Activated T-cell treated with anti-CD3 and anti-CD28 coated beads, Interleukin-2, amount 50 U/mL, for 4 hours (primary cell): ENCODE measurements at places on chromosomes 5 and 9.

DNA sequence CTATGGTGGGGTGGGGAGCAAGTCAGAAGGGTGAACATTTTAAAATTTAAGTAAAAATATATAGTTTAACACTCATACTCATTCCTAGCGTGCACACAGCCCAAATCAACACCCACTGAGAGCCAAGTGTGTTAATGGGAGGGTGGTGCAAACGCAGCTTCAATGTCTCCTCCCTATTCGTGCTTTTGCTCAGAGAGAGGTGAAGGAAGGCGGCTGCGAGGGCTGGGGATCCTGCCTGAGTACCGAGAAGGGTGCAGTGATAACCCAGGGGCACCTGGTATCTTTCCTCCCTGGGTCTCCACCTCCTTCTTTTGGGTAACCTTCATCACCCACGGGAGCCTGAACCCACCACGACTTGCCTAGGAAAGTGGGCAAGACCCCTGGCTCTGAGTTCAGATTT, 35.0 kb downstream of the FGF1 start:
- no peak for DNase-seq

DNA sequence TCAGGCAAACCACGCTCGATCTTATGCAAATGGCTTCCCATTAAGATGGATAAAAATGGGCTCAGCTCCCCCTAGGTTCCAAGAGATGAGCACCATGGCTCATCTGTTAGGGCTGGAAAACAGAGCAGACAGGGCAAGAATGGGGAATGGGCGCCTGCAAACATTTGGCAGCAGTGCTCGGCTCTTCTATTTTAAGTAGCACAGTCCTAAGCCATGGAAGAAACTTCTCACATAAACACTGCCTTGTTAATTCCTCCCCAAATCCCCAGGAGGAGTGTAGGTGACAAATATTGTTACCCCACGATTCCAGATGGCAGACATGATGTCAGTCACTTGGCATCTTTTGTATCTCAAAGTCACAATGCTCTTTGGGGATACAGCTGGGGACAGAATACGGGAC, 221.8 kb downstream of the ICE1 start:
- no peak for DNase-seq

GRCh38 chr9:37788332-37788731, 3.5 kb upstream of the EXOSC3 start:
- no peak for DNase-seq

DNA sequence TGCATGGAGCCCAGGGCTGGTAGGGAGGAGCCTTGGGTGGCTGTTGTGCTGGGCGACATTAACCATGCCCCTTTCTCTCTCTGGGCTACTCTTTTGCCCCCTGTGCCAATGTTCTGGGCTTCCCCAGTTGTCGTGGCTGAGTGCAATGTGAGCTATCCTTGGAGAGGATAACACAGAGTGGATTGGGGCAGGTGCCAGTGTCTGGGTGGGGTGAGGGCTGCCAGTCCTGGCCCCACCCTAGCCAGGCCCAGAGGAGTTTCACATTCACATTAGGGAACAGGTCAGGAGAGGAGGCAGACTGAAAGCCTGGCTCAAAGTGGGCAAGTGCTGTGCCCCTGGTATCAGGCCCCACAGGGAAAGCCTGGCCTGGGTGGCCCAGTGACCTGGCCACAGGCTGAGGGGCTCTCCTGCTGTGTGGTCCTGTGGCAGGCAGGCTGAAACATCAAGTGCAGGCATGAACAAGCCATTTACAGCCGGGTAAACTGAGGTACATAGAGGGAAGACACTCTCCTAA, 7.5 kb upstream of the NDST1 start:
- no peak for DNase-seq

- no peak for DNase-seq
These were observed 48.4 kb upstream of the APC start for GRCh38 chr5:112689155-112689909.

GRCh38 chr9:36831381-36832161, 202.5 kb downstream of the PAX5 start:
- no peak for DNase-seq

DNA sequence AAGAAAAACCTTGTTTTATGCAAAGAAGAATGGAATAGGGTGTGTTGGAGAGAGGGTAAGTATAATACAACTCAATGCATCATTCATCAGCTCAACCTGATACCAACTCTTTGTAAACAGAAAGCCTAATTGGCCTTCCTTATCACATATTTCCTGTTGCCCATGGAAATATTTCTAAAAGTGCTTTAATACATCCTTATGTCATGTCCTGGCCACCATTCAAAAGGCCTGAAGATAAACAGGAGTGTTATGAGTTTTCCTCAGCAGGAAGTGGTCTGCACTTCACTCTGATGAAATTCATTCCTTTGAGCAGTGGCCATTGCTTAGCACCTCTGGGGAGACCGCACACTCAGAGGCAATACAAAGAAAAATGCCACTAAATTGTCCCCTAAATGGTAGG, 511.2 kb downstream of the SEMA5A start:
- DNase-seq: no peak

DNA sequence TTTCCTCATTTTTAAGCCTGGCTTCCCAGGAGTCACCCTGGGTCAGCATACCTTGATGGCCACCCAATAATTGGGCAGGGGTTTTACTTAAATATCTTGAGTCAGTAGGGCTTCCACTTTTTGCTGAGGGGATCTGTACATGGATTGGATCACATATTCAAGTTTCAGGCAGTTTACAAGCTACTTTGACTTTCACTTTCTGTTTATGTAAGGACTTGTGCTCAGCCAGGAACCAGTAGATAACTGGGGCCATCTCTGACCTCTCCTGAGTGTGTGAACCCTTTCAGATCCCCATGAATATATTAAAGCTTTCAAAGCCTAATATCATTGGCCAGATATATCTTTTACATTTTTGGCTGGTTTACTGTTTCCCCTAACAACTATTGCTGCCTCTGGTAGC, 45.1 kb downstream of the SLCO6A1 start:
- DNase-seq: no peak

DNA sequence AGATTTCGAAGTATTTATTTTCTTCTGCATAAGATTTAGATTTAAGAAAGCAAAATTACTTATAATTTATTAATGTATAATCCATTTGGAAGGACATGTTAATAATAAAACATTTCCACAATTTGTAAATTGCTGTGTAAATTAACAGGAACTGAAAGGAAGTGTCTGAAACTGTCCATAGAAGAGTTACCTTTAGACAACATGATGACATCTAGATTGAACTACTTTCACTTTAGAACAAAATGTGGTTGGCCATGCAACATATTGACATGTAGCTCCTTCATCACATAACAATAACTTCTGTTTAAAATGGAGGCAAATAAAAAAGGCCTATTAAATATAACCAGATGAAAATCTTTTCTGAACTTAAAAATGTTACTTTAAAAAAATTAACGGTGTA, 1849.5 kb upstream of the ACO1 start:
- no peak for DNase-seq

DNA sequence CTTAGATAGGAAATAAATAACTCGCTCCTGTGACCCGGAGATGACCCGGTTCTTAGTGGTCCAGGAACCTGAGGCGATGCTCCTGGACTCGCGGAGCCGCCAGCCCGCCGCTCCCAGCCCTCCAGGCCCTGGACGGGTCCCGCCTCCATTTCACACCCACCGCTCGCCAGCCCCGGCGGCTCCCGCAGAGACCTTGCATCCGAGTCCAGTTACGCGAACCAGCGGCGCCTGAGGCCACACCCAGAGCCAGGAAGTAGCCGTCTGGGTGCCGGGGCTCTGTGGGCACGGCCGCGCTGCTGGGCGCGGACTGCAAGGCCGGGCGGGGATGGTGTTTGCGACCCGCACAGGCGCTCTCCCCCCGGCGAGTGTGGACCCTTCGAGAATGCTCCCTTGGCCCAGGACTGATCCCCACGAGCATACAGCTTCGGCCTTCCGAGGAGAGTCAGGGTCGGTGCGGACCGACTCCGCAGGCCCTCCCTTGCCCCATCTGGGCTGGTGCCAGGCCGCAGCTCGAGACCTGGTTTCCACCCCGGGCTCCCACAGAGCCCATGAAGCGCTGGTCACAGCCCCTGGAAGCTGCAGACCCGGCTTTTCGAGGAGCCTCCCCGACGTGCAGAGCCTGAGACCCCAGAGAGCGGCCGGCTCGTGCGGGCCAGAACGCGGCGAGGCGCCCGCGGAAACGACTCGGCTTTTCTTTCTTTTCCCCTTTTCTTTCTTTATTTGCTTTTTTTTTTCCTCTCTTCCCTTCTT, 5.2 kb upstream of the BARX1 start:
- DNase-seq: no peak

DNA sequence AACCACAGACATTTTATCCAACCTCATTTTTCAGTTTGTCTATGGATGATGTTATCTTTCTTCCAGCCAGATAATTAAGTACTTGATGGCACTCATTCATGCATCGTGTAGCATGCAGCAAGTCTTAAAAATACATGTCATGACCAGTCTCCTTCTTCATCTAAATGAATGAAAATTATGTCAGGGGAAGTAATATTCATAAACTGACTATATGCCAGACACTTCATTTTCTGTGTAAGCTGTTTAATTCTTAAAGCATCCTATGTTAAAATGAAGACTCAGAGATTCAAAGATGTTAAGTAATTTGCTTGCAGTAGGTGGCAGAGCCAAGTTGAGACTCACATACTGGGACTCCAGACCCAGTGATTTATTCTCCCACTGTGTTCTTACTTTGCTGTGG, 181.7 kb upstream of the CD180 start:
- no peak for DNase-seq

GRCh38 chr5:180525399-180525798, 31.2 kb downstream of the CNOT6 start:
- no peak for DNase-seq

DNA sequence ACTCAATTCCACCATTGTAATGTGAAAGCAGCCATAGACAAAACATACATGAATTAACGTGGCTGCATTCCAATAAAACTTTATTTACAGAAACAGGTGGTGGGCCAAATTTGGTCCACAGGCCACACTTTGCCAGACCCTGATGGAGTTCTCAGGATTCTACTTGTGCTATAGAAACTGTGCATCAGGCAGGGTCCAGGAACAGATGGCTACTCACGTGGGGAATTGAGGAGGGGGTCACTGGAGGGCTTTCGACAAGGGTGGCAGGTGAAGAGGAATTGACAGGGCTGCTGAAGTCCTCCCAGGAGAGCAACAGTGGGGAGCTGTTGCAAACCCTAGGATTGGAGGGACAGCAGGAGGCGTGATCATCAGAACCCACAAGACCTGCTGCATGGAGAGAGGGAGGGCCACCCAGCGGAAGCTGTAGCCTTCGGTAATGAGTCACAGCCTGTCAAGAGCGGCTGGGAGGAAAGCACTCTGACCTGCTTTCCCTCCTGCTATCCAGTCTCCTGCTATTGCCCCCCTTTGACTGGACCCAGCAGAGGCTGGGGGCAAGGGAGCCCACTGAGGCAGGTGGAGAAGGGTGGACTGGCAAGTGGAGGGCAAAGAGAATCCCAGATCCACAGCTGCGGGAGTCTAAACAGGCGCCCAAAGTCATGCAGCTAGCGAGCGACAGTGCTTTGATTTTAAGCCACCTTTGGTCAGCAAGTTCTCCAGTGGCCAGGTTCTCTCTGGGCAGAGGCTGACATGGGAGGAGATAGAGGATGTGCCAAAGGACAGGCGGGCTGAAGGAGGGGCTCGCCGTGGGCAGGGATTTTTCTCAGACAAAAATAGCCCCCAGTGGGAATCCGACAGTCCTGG, 138.3 kb upstream of the SMIM23 start:
- no peak for DNase-seq

DNA sequence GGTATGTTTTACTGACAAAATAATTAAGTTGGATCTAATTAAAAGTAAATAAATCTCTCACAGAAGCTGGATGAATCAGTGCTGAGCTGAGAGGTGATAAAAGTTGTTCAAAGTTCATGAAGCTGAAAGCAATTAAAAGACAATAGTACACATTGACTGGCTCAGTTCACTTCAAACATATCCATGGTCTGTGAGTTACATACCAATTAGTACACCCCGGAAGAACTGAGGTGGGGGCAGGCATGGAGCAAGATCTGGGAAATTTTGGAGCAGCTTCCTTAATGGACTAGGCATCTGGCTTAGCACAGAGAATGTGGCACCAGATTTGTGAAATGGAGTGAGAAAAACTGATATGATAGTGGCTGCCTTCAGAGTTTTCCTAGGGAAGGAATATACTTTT, 152.7 kb downstream of the ATP10B start:
- DNase-seq: no peak

DNA sequence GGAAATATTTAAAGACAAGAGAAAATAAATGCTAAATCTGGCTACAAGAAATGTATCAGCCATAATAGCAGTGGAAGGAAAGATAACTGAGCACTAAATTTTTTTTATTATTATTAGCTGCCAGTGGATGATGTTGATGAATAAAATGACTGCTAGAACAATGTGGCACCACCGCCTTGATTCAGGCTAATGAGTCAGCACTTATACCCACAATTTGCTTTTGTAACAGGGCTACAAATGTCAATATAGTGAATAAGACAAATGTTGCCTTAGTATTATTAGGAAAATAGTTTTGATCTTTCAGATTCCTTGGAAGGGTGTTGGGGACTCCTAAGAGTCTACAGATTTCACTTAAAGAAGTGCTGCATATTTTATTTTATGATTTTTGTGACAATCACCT, 555.2 kb upstream of the GRAMD2B start:
- DNase-seq: no peak

- DNase-seq: no peak
These were observed 172.1 kb downstream of the PPP2R2B start for GRCh38 chr5:146706321-146706972.

- no peak for DNase-seq
These were observed 22.8 kb downstream of the SARDH start for GRCh38 chr9:133715295-133715865.

GRCh38 chr5:162565-163337, 28.5 kb upstream of the LRRC14B start:
- DNase-seq: no peak

DNA sequence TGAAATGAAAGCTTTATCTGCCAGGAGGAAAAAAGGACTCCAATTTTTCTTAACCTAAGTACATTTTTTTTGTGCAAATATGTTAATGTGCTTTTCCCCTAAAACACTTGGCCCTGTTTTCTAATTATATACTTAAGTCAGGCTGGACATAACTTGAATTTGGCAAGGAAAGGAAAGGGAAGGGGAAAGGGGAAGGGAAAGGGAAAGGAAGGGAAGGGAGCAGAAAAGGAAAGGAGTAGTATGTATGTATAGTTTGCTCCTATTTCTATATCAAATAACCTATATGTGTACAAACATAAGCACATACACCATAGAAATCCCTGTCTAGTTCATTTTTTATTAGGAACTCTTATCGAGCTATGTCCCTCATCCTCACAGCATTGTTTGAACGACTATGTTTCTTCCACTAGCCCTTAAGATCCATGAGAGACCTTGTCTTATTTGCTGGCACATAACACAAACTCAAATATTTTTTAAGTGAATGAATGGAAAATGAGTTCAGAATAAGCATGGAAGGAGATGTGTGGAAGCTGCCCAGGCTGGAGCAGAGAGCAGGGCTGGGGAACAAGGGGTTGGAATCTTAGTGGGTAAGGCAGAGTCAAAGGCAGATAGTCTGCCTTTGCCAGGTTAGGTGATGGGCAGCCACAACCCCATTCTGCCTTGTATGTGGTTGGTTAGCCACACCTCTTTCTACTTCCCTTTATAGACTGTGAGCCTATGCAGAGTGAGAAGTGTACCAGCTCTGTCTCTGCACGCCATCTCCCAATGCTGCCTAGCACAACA, 70.0 kb downstream of the KLHL3 start:
- no peak for DNase-seq
